ENCODE measurements at places on chromosomes 3 and 15.

- DNase-seq = no peak
These were observed 6.8 kb downstream of the CHRNA3 start for GRCh38 chr15:78614021-78614420.

GRCh38 chr3:37272741-37273140 is 98.4 kb upstream of the LRRFIP2 start:
- DNase-seq = no peak

DNA sequence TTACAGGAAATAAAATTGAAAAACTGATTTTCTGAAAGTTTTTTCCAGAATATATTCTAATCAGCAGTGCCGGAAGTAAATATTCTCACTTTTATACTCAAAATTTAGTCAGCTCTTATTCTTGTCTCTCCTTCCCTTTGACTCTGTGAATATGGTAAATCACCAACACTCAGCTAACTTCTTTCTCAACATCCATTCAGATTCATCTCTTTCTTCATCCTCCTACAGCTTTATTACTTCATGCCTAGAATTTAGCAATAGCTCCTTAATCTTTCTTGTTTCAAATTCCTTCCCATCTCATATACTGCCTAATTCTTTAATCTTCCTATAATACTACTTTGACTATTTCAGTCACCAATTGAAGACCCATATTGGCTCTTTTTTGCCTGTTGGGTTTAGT is 67.9 kb downstream of the FGF7 start:
- DNase-seq = no peak

GRCh38 chr3:170811928-170812591 is 57.9 kb downstream of the RPL22L1 start:
- peak; percentile 64 for DNase-seq

DNA sequence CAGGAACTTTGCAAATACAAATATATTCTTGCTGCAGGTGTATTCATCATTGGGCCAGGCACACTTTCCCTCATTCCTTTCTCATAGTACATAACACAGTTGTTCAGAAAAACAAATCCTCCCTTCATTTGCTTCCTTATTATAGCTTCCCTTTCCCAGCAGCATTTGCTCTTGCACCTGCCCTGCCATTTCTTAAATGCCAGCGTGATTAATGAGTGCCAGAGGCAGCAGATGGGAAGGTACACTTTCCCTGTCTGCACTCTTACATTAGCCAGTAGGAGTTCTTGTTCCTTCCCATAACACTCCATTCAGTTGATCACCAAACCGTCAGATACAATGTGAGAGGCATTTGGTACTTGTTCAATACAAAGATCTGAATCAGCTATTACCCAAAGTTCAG is 128.5 kb upstream of the GAP43 start:
- no peak for DNase-seq

- no peak for DNase-seq
These were observed 953.1 kb upstream of the NR2F2 start for GRCh38 chr15:95377258-95377852.

DNA sequence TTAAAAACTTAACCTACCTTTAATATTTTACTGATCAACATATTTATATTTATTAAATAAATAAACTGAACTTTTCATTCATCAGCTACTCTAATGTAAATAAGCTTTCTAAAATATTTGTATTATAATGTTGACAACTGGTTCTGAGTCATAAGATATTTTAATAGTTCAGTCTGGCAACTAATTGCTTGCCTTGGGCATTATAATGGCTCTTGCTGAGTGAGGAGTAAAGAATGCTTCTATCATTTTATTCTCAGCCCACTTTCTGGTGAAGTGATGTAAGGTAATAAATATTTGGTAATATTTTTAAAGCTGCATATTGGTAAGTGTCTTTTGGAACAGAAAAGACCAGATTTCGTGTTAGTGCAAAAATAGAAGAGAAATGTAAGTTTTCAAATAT is 81.5 kb downstream of the DIPK2A start:
- no peak for DNase-seq

DNA sequence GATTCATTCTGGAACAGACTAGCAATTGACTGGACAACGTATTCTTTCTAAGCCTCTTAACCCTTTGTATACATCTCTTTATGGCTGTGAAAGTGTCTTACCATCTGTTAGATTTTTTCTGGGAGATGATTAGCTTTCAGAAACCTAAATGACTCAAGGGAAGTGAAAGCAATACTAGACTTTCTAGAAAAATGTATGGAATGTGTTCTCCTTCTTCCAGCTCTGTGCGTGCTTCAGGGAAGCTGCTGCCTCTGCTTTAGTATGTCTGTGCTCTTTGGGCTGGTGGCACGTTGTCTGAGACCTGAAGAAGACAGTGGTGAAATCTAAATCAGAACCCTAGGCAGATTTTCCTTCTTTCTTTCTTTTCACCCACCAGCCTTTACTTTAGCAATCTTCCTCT is 89.5 kb downstream of the ITPR1 start:
- no peak for DNase-seq

DNA sequence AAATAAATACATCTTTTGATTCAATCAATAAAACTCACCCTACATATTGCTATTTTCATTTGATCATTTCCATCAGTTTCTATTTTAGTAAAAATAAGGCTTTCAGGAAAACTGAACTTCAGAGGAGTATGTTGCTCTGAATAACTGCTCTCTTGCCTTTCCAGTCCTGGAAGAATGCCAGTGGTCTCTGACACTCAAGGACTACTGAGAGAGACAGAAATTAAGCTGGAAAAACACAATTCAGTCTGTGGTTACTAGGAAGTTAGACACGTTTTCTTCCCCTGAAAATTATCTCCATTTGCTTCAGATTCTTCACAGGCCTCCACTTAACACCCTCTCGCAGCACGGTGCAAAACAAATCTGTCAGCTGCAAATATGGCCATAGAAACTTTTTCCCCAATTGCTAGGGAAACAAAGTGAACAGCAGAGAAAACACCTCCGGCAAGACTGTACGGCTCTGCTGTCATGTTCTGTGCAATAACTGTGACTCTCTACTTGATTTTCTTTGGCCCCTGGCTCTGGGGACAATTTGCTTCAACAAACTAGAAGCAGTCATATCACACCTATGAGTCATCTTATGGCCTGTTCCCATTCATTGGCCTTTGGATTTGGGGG is 353.0 kb downstream of the MAGI1 start:
- DNase-seq = no peak

DNA sequence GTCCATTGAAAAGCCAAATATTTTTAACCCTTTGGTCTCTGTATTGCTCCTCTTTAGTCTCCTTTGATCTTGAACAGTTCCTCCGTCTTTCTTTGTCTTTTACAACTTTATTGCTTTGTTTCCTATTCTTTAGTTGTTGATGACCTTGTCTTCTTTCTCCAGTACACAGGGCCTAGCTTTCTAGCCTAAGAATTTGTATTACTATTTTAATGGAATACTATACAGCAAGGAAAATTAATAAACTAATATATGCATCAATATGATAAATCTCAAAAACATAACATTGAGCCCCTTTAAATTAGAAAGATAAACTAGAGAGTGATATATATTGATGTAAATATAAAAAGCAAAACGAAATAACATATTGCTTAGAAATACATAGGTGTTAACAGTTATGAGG is 88.7 kb downstream of the NR1D2 start:
- DNase-seq = no peak

DNA sequence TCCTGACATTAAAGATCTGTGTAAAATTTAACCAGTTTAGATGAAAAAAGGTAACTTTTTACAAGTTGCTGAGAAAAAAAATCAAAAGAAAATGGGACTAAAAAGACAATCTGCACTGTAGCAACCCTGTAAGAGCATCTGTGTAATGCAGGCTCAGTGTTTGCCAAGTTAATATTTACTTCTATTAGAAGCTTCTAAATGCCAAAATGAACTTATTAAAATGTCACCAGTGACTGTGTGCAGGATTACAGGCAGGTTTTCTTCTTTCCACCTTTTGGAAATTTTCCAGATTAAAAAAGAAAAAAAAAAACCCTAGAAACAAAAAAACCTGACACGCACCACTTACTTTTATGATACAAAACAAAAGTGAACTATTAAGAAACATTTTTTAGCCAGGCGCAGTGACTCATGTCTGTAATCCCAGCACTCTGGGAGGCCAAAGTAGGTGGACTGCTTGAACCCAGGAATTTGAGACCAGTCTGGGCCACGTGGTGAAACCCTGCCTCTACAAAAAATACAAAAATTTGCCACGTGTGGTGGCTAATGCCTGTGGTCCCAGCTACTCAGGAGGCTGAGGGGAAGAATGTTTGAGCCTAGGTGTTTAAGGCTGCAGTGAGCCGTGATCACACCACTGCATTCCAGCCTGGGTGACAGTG is 87.2 kb downstream of the TJP1 start:
- peak; percentile 13 for DNase-seq

DNA sequence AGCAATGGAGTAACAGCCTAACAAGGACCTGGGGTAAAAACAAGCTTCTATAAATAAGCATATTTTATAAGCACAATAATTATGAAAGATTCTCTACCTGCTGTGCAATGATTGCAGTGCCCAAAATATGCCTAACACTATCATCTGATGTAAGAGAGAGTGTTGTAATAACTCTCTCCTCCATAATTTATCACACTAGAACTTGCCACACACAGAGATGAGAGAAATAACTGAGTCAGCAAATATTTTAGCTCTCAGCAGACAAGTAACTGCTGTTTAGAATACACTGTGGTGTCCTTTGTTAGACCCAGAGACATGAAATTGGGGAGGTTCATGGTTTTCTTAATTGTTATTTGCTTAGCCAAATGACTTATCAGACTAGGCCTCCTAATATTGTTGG is 105.3 kb upstream of the ACP3 start:
- DNase-seq = no peak

DNA sequence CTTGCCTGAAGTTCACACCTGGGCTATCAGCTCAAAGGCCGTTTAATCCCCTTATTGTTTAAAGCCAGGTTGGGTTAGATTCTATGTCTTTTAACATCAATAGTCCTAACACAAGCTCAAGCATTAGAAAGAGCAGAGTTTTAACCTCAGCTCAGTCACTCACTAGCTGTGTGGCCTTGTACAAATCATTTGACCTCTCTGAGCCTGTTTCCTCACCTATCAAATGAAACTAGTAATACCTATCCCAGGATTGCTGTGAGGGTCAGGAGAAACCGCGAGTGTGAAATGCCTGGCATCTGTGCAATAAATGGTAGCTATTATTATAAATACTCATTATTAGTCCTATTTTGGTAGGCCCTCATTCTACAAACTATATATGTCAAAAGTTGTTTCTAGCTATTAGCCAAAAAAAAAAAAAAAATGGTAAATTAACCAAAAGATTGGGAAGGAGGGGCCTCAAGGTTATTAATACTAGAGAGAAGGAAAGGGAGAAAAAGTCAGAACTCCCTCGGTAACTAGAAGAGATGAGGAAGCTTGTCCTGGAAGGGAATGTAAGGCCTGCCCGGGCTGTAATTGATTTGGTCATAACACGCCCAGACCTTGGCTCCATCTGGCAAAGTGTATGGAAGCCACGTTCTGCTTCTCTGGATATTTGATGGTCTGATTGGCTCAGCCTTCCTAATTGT is 510.5 kb upstream of the PROK2 start:
- DNase-seq = no peak

DNA sequence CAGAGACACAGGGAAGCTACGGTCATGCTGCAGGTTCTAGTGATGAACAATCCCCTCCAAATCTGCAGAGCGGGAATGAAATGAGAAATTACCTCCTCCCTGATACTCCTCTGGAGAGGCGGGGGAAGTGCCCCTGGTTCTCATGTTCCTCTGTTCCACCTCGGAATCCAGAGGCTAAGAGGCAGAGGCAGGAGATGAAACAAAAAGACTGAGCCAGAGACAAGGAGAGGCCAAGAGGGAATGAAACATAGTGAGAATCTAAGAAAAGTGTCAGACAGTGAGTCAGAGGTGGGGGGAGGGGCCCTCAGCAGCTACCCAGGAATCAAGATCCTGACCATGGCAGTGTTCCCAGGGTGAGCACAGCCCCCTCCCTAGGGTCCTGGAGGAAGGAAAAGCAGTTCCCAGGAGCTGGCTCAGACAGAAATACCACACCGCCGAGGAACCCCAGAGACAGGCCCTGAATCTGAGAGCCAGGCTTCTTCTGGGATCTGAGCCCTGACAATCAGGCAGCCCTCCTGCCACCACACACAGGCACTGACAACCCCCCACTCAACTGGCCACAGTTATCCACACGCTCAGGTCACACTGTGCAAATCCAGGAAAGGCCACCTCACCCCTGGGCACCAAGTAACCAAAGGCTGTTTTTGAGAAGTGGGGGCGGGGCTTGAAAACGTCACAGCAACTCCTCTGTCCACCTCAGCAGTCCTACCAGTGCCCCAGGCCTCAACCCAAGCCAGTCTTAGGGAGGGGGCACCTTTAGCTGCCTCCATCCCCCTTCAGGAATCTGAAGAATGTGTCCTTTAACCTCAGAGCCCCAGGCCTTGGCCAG is 2.4 kb downstream of the CSRNP1 start:
- peak; percentile 82 for DNase-seq

- DNase-seq = peak; percentile 73
These were observed 137.4 kb downstream of the TBC1D5 start for GRCh38 chr3:17605032-17605431.

GRCh38 chr3:70856414-70857162 is 544.1 kb upstream of the MDFIC2 start:
- peak; percentile 55 for DNase-seq

DNA sequence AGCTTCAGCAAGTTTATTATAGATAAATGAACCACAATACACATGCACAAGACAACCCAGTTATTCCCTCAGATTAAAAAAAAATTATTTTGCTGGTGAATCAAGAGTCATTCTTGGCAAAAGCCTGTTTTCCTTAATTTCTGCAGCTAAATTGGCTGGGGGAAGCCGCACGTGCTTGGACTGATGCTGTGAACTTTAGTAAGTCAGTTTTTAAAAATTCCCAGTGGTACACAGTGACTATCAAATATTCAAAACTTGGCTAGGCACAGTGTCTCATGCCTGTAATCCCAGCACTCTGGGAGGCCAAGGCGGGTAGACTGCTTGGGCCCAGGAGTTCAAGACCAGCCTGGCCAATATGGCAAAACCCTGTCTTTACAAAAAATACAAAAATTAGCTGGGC is 23.9 kb downstream of the EHD4 start:
- DNase-seq = no peak

GRCh38 chr15:74817370-74817737 is 4.7 kb downstream of the LMAN1L start:
- DNase-seq = no peak

- no peak for DNase-seq
These were observed 18.5 kb downstream of the KBTBD8 start for GRCh38 chr3:67016522-67017080.

DNA sequence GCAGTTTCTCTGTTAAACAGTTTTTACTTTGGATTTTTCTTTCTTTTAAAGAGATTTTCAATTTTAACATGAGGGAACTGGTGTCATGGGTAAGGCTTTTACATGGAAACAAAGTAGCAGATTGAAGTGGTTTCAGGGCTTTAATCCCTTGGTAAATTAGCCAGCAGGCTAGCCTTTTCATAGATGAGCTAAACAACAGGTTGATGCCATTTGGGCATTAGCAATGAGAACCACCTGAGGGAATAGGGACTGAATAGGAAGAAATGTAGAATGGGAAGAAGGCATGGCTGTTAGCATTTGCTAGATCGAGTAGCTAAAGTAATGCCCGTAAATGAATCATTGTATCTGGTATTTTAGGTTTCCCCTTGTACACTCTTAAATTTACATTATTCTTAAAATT is 165.5 kb upstream of the MLF1 start:
- DNase-seq = no peak
